ENCODE measurements at places on chromosomes 11 and 22.

GRCh38 chr11:22275600-22275999 is 62.6 kb upstream of the SLC17A6 start:
- DNase-seq = no peak

- no peak for DNase-seq
These were observed 688.7 kb downstream of the ETS1 start for GRCh38 chr11:127898422-127899365.

- DNase-seq = no peak
These were observed 75.2 kb downstream of the ISX start for GRCh38 chr22:35140879-35141745.

DNA sequence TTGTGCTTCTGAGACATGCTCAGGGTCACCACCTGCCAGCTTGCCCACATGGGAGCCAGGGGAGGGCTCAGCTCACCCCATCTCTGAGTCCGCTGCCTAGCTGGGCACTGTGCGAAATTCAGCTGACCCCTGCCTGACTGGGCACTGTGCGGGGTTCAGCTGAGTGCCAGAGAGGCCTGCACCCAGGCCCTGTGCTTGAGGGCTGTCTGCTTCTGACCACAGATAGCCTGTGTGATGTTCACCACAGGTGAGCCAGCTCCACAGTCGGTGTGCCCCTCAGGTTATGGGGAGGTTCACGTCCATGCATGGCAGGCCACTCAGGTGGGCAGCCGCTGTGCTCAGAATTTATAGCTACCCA is 84.5 kb upstream of the SUSD2 start:
- DNase-seq = no peak

- DNase-seq = no peak
These were observed 37.1 kb upstream of the ANO1 start for GRCh38 chr11:70040869-70041501.

- peak; percentile 31 for DNase-seq
These were observed at the start of gene RTN4R for GRCh38 chr22:20268279-20269012. Gene RTN4R (minus strand): TSS chr22:20268318. CDS start chr22:20268092, 226 bp downstream.

- DNase-seq = no peak
These were observed 161.8 kb downstream of the KIRREL3 start for GRCh38 chr11:126838779-126839178.

- peak; percentile 65 for DNase-seq
These were observed 75.8 kb downstream of the RAB30 start for GRCh38 chr11:82995754-82996398.

DNA sequence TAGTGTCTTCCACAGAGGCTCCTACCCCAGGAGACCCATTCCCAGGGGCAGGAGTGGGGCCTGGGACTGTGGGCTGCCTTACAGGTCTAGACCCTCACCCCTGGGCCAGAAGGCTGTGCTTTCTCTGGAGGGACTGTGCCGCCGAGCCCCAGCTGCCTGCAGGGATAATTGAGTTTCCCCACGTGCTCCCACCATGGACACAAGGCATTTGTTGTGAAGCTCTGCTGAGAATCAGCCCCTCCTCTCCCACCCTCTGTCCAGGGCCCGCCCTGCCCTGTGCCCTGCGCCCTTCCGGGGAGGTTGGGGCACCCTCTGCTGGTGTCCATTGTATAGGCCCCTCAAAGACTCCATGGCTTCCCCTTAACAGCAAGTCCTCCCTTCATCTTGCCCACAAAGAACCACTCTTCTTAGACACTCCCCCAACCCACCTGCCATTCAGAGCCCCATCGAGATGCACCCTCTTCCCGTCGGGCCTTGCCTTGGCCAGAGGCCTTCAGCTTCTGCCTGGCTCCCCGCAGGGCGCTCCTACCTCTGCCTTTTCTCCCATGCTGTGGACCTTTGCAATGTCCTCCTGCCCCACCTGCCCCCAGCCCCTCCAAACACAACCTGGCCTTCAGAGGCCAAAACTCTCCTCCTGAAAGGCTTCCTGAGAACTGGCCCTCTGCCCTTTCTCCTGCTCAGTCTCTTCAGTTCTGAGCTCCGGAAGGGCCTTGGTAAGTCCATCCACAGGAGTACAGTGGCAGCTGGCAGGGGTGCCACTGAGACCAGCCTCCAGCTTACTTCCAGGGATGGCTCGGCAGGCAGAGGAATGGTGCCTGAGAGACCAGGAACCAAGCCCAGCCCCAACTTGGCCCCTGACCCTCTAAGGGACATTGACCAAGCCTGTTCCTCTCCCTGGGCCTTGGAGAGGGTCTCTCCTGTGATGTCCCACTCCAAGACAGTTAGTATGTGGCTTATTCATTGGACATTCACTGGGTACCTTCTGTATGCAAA is 22.4 kb downstream of the DUSP8 start:
- no peak for DNase-seq

DNA sequence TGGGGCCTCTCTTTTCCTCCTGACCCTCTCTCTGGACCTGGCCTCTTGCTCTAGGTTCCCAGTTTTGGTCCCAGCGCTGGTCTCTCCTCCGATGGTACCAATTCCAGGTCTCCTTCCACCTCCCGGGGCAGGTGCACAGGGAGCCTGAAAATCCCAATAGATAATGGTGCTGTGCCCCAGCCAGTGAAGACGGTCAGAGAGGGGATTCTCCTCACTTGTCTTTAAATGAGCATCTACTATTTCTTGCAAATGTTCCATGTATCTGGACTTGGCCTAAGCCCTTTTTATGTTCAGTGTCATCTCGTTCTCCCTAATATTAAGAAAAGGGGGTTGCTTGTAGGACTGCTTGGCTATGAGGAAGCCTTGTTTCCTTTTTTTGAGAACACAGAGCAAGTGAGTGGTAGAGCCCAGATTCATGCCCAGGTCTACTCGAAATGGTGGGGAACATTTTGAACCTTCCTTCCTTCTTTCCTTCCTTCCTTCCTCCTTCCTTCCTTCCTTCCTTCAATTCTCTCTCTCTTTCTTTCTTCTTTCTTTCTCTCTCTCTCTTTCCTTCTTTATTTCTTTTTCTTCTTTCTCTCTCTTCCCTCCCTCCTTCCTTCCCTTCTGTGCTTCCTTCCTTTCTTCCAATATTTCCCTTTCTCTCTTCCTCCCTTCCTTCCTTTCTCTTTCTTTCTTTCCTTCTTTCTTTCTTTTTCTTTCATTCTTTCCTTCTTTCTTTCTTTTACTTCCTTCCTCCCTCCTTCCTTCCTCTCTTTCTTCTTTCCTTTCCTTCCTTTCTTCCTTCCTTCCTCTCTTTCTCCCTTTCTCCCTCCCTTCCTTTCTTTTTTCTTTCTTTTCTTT is 620 bp downstream of the APOBEC3A start:
- no peak for DNase-seq

- peak; percentile 6 for DNase-seq
These were observed 180.2 kb downstream of the CHST1 start for GRCh38 chr11:45485070-45485707.

GRCh38 chr11:1235901-1236315 is 13.0 kb downstream of the MUC5B start:
- DNase-seq = no peak

DNA sequence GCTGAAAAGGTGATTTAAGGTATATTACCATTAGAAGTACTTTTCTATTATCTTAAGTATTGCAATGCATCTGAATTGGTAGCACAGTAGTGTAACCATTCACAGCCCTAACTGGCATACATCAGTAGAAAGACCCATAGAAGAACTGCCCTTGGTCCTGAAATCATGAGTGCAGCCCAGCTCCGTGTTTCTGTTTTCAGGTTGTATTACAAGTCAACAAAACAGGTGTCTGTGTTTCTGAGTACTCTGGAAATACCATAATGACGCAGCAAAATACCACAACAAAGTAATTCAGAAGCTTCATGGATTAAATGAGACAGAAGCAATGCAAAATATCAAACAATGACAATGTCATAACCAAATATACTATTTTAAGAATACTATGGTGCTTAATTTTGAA is 226.3 kb downstream of the OPCML start:
- no peak for DNase-seq

DNA sequence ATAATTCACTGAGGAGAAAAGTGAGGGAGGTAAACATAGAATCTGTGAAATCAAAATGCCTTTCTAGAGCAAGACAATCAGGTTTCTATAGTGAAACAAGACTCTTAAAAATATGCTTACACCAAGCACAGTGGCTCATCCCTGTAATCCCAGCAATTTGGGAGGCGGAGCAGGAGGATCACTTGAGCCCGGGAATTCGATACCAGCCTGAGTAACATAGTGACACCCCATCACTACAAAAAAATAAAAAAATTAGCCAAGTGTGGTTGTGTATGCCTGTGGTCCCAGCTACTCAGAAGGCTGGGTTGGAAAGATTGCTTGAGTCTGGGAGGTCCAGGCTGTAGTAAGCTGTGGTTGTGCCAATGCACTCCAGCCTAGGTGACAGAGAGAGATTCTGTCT is 43.2 kb upstream of the ME3 start:
- no peak for DNase-seq

GRCh38 chr11:79467761-79468160 is 26.9 kb upstream of the TENM4 start:
- DNase-seq = no peak

GRCh38 chr22:44730022-44730393 is 22.4 kb upstream of the ARHGAP8 start:
- DNase-seq = peak; percentile 19

- peak; percentile 41 for DNase-seq
These were observed 385 bp downstream of the HARBI1 start for GRCh38 chr11:46616551-46617133.

GRCh38 chr11:17098658-17099057 is 21.2 kb upstream of the RPS13 start:
- peak; percentile 31 for DNase-seq

- DNase-seq = no peak
These were observed 13.1 kb downstream of the TAF1D start for GRCh38 chr11:93727985-93728791.

- DNase-seq = no peak
These were observed 22.7 kb upstream of the CD5 start for GRCh38 chr11:61079416-61080150.

DNA sequence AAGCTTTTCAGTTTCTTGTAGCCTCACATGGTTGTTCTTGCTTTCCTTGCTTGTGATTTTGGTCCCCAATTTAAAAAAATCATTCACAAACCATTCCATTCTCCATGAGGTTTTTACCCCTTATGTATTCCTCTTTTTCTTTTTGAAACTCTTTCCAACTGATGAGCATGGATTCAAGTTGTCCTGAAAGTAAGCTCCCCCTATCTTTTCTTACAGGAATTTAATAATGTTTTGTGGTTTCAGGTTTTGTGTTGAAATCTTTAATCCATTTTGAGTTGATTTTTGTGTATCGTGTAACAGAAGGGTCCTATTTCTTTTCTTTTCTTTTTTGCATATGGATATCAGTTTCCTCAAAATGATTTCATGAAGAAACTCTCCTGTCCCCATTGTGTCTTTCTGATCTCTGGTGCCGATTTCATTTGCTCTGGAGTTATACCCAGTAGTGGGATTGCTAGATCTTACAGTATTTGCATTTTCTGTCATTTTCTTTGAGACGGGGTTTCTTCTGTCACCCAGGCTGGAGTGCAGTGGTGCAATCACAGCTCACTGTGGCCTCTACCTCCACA is 58.5 kb downstream of the LRRC74B start:
- DNase-seq = no peak

DNA sequence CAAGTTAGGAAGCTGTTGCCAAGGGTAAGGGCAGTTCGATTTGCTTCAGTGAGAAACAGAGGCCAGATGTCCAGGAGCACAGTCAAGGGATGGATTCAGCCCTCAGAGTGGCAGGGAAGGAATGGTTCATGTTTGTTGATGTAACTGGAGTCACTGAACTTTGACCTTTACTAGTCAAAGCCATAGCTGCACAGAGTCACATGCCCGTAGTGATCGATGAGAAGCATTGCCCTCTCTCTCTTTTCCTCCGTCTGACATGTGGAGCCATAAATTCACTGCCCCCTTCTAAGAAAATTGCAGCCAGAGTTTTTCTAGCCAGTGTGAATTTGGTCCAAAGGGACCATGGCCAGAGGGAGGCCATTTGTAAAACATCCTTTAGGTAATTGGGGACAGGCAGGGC is 124.1 kb upstream of the MTNR1B start:
- DNase-seq = no peak

DNA sequence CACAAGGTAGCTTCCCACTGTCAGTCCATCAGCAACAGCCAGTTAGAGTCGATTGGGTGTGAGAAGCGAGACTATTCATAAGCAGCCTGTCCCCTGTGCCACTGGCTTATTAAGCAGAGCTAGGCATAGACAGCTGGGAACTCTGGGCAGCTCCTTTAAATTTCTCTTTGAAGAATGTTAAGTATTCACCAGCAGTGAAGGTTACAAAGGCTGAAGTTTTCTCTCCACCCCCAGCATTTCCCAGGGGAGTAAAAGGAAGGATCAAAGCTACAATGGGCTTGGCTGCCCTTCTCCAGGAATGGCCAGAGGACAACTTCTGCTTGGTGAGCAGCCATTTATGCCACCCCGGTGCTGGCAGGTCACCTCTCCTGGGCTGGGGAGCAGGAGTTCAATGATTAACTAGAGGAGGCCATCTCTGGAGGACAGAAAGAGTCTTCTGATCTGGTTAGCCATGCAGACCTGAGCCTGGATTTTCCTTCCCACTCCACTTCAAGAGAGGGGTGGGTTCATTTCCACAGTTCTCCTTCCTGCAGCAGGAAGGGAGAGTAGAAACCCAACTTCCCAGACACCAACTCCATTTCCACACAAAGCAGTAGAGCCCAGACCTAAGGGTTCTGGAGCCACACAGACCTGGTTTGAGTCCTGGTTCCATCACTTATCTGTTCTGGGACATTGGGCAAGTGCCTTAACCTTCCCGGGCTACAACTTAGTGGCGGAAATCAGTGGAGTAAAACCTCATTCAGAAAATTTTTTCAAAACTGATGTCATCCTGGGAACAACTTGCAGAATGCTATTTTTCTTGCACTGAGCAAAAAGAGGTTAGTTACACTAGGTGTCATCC is 22.6 kb downstream of the POU2AF3 start:
- peak; percentile 31 for DNase-seq

DNA sequence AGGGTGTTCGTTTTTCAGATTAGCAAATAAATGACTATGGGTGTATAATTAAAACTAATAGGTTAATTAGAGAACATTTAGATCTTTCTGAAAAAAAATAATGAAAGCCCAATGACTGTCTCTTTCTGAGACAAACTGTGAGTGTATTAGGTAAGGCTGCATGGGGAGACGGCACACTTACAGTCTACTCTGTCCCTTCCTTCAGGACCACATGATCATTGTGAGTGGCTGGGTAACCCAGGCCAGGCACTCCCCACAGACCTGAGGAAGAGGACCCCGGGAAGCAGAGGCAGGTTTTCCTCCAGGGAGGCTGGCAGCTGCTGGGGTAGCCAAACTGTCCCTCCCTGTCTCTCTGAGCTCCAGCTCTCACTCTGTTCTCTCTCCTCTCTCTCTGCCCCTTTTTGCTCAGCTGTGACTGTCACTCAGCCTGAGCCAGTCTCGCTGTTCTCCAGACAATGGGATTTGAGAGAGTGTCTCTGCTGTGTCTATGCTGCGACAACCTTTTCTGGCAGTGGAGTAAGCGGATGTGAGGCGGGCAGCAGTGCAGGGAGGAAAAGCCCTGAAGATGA is 83.1 kb upstream of the NCAM1 start:
- DNase-seq = no peak

DNA sequence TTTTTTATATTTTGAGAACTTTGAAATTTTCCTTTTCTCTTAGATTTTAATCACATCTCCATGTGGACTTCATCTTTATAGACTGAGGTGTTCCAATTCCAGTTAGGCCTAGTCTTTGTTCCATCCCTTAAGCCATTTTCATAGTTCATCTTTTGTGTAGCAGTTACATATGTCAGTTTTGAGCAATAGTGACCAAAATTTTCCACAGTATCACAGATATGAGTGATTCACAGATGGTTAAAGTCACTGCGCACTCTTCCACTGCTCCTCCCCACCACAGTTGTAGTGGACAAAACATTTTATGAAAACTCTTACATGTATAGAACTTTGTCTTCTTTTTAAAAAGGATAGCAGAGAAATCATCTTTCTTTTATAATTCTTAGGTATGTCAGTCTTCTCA is 42.8 kb downstream of the YAP1 start:
- no peak for DNase-seq

- DNase-seq = no peak
These were observed 85.4 kb upstream of the CLNS1A start for GRCh38 chr11:77723024-77723423.
